ENCODE measurements at places on chromosomes 2 and 18.
A peak's percentile ranks its signal among the peaks of the same experiment; 100 is the strongest.

DNA sequence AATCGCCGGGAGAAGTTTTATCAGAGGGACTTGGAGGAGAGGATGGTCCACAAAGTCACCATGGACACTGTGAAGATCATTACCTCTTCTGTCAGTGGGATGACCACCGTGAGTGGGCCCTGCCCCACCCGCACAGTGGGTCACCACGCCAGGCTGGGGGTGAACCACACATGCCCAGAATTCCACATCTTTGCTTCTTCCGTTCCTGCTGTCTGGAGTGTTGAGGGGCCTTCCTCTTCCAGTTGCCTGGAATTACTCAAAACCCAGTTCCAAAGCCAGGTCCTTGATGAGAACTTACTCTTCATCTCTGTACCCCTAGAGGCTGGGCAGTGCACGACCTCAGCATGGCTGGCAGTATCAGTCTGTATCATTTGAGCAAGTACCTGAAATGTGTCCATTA, 22.1 kb downstream of the MROH2A start:
- no peaks in the 10 kb centered on the region for H3K36me3 ChIP-seq
- no peak overlapping the region for H3K4me3 ChIP-seq
- H3K27ac ChIP-seq: no peak overlapping the region
- H3K27me3 ChIP-seq: peaks cover 3% of the 10 kb centered on the region
- no peak for DNase-seq

- no peaks in the 10 kb centered on the region for H3K4me1 ChIP-seq
- H3K27me3 ChIP-seq: no peaks in the 10 kb centered on the region
- H3K36me3 ChIP-seq: no peaks in the 10 kb centered on the region
- no peak for DNase-seq
- no peak overlapping the region for H3K4me3 ChIP-seq
These were observed 162.0 kb upstream of the SETBP1 start for GRCh38 chr18:44518666-44519065.

- peak overlapping the region; percentile 19 for H3K27ac ChIP-seq
- DNase-seq: no peak
- H3K27me3 ChIP-seq: no peaks in the 10 kb centered on the region
- no peak overlapping the region for H3K4me3 ChIP-seq
- peaks cover 1% of the 10 kb centered on the region for H3K36me3 ChIP-seq
These were observed 21.3 kb upstream of the ACKR3 start for GRCh38 chr2:236548179-236548921.

- no peaks in the 10 kb centered on the region for H3K36me3 ChIP-seq
- no peak for DNase-seq
- no peaks in the 10 kb centered on the region for H3K27me3 ChIP-seq
- no peaks in the 10 kb centered on the region for H3K4me1 ChIP-seq
These were observed 309.3 kb upstream of the LRRTM4 start for GRCh38 chr2:77831471-77831870.

- DNase-seq: no peak
- no peak overlapping the region for H3K4me3 ChIP-seq
- peaks cover 4% of the 10 kb centered on the region for H3K27me3 ChIP-seq
- no peaks in the 10 kb centered on the region for H3K36me3 ChIP-seq
These were observed 257.3 kb upstream of the SESTD1 start for GRCh38 chr2:179521944-179522343.

GRCh38 chr2:40803900-40804299, 352.0 kb upstream of the SLC8A1 start:
- H3K4me1 ChIP-seq: no peaks in the 10 kb centered on the region
- no peaks in the 10 kb centered on the region for H3K27me3 ChIP-seq
- DNase-seq: no peak
- H3K27ac ChIP-seq: no peak overlapping the region

DNA sequence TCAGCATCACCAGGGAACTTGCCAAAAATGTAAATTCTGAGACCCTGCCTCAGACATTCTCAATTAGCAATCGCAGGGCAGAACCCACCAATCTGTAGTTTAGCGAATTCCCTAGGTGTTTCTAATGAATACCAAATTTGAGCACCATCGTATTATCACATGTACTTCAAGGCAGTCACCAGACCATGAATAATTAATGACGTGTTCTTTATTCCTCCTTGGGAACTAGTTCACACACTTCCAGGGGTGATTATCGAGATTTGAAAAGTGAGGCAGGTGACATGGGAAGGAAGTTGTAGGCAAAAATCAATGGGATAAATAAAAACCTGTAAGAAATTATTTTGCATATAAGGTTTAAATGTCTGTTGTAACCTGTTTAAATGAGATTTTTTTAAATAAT, 102.5 kb upstream of the CRIM1 start:
- H3K4me1 ChIP-seq: peaks cover 5% of the 10 kb centered on the region
- DNase-seq: no peak
- peaks cover 8% of the 10 kb centered on the region for H3K27me3 ChIP-seq
- H3K36me3 ChIP-seq: no peaks in the 10 kb centered on the region
- H3K4me3 ChIP-seq: no peak overlapping the region
- H3K27ac ChIP-seq: no peak overlapping the region

All from activated naive CD4-positive, alpha-beta T cell treated with anti-CD3 and anti-CD28 coated beads for 36 hours (primary cell).